ENCODE measurements at places on chromosomes 6 and 20. TPM values are rescaled to one million over a fixed set of nuclear protein-coding genes. Genes with fewer than 3 reads are reported as not detected.

SLC35B3 gene
- total RNA-seq = 16.2 TPM

RBM39 gene
- total RNA-seq = 217 TPM

BIRC7 gene
- total RNA-seq = not detected

GJE1 gene
- not detected for total RNA-seq

ARMC12 gene
- total RNA-seq = 1.1 TPM

EFCAB8 gene
- total RNA-seq = 0.28 TPM

TMEM217 gene
- 0.56 TPM for total RNA-seq

PRSS16 gene
- total RNA-seq = not detected

SOX12 gene
- 9.5 TPM for total RNA-seq

ADAT2 gene
- 5.1 TPM for total RNA-seq

SAPCD1 gene
- total RNA-seq = not detected

SLA2 gene
- 0.38 TPM for total RNA-seq

ID4 gene
- 74.9 TPM for total RNA-seq

ZC2HC1B gene
- not detected for total RNA-seq

DEFB124 gene
- 0.76 TPM for total RNA-seq

PRSS35 gene
- total RNA-seq = 2.8 TPM

ERGIC3 gene
- total RNA-seq = 154 TPM

Data from posterior vena cava (tissue), 2 donors.